ENCODE measurements at places on chromosomes 11 and 22. TPM values are rescaled to one million over a fixed set of nuclear protein-coding genes. Genes with fewer than 3 reads are reported as not detected.

The GAS2 gene
- 0.86 TPM for total RNA-seq

The FOLR1 gene
- 0.24 TPM for total RNA-seq

The ESRRA gene
- total RNA-seq, result 37.1 TPM

The GAB4 gene
- not detected for total RNA-seq

The C11orf97 gene
- total RNA-seq, result not detected

The CD3G gene
- not detected for total RNA-seq

The CLMP gene
- total RNA-seq, result 26.7 TPM

The BARX2 gene
- not detected for total RNA-seq

All from A549 treated with dexamethasone at 1 μM for 4 hours (cell line).